ENCODE measurements at places on chromosomes 12 and 14. TPM values are rescaled to one million over a fixed set of nuclear protein-coding genes. Genes with fewer than 3 reads are reported as not detected.

LTBP2 gene
- 973 TPM for total RNA-seq

DNA sequence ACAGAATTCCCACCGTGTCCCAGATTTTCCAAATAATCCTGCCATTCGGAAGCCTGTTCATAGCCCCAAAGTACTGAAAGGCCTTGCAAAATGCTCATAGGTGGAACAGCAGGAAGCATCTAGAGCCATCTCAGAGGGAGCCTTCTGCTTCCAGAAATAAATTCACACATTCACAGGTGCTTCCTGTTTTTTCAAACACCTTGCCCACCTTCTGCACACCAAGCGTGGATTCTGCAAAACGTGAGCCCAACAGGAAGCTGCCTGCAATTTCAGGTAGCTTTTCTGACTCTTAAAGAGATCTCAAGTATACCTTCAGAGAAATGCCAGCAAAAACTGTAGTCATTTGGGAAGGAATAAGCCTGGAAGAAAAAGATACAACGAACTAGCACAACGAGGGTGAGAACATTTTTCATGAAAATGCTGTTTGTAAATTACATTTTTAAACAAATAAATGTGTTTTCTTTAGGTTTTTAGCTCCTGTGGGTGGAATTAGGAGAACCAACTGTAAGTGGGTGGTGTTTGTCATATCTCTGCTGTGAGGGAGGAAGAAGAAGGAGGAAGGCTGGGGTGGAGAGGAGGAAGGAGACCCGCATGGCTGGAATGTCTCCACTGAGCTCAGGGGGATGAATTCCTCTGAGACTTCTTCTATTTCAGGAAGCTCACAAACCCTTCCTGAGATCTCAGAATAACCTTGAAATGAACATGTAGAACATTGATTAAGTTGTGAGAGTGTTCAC lies at the start of gene IFNG-AS1:
Gene IFNG-AS1, plus strand, starts transcription at position 264 of the 737 bp plus-strand sequence.
- DNase-seq: no peak

DNA sequence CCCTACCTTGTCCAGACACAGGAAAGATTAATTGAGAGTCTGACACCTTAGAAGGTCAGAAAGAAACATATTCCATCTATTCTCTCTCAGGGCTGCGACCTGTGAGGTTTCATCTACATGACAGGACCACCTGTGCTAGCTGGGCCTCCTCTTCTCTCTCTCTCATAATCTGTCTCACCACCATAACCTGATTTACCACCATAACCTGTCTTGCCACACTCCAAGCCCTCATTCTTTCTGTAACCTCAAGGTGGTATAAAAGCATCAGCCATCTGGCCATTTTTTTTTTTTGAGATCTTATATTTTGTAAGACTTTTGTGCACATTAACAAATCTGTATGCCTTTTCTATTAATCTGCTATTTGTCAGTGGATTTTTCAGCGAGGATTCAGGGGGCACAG lies 75.5 kb downstream of the ACADS start:
- DNase-seq: no peak

GRCh38 chr14:71122866-71123565 lies 215.8 kb downstream of the PCNX1 start:
- no peak for DNase-seq

GRCh38 chr12:23533265-23533664 lies 416.2 kb downstream of the SOX5 start:
- no peak for DNase-seq

- DNase-seq: no peak
These were observed 48.2 kb upstream of the FRMD6 start for GRCh38 chr14:51603495-51603894.

Data from thoracic aorta (tissue), 2 donors.